ENCODE measurements at places on chromosomes 3 and 15.

DNA sequence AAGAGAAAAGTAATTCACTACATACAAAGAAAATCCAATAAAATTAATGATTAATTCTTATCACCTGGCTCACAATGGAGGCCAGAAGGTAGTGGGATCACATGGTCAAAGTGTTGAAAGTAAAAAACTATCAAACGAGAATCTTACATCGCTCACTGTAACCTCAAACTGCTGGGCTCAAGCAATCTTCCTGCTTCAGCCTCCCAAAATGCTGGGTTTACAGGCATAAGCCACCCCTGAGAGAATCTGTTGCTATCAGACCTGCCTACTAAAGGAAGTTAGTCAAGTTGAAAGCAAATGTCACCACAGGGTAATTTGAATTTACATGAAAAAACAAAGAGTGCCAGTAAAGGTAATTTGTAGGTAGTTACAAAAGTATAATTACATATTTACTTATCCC lies 103.3 kb downstream of the PCCB start:
- no peak for DNase-seq

GRCh38 chr3:113255854-113256615 lies 44.7 kb downstream of the BOC start:
- DNase-seq = peak; percentile 69

GRCh38 chr3:175398676-175399075 lies 539.5 kb downstream of the NAALADL2 start:
- DNase-seq = no peak

DNA sequence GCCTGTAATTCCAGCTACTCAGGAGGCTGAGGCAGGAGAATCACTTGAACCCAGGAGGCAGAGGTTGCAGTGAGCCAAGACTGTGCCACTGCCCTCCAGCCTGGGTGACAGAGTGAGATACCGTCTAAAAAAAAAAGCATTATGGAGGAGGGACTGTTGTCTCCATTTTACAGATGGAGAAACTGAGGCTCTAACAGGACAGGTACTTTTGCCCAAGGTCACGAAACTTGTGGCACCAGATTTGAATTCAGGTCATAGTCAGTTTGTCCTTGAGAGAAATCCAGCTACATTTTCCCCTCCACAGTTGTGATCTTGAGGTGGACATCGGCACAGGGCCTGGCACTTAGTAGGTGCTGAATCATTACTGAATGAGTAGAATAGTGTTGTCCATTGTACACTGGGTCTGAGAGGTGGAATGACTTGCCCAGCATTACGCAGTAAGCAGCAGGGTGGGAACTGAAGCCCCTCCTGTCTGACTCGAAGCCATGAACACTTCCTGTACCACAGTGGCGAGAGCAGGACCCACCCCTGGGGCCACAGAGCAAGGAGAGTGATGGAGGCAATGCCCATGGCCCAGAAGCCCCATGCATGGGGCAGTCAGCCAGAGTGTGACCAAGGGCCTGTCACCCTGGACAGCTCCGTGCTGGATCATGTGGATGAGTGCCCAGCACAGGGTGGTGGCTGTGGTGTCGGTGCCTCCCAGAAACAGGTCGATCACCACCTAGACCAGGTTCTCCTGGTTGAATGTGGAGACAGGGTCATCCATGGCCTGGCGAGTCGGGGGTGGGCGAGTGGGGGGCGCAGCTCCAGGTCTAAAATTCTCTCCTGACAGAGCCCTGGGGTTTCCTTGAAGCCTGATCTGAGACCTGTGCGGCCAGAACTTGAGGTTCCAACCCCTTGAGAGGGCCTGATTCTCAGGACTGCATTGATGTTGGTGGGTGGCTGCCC lies 20.4 kb upstream of the PARL start:
- DNase-seq = no peak

DNA sequence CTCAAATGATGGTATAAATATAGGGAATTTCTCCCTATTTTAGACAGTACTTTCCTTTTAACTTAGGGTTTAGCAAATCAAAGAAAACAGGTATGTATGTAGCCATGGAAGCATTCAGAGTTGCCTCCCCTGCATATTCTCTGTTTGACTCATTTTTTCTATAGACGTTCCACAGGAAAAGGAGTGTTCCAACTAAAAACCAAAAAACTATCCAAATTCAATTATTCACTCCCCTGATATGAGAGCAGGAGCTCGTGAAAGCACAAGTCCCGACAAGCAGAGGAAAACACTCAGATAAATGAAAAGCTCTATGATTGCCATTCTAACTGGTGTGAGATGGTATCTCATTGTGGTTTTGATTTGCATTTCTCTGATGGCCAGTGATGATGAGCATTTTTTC lies 119.5 kb downstream of the FRMD5 start:
- no peak for DNase-seq

GRCh38 chr3:195187609-195188425 lies 83.1 kb downstream of the XXYLT1 start:
- no peak for DNase-seq

DNA sequence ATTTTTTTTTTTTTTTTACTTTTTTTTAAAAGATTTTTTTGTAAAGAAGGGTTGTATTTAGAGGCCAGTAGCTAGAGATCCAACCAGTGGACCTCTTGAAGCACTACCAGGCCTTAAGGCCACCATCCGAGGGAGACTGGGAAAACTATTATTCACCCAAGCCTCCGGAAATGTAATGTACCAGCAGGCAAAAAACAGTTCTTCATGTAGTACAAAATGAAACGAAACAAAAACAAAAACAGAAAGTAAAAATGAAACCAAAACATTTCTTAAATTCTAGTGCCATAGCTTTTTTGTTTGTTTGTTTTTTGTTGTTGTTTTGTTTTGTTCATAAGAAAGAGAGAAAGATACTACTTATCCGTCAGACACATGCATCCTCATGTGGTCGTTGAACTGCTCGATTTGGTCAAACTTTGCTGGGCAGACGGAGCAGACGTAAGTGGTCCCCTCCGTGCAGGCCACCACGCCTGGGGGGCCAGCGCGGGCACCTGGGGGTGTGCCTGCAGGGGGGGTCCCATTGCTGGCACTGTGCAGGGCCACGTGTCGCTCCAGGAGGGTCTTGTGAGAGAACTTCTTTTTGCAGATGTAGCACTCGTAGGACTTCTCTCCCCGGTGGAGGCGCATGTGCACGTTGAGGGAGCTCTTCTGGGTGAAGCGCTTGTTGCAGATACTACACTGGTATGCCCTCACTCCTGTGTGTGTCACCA lies 45.0 kb downstream of the TIGIT start:
- DNase-seq = no peak

DNA sequence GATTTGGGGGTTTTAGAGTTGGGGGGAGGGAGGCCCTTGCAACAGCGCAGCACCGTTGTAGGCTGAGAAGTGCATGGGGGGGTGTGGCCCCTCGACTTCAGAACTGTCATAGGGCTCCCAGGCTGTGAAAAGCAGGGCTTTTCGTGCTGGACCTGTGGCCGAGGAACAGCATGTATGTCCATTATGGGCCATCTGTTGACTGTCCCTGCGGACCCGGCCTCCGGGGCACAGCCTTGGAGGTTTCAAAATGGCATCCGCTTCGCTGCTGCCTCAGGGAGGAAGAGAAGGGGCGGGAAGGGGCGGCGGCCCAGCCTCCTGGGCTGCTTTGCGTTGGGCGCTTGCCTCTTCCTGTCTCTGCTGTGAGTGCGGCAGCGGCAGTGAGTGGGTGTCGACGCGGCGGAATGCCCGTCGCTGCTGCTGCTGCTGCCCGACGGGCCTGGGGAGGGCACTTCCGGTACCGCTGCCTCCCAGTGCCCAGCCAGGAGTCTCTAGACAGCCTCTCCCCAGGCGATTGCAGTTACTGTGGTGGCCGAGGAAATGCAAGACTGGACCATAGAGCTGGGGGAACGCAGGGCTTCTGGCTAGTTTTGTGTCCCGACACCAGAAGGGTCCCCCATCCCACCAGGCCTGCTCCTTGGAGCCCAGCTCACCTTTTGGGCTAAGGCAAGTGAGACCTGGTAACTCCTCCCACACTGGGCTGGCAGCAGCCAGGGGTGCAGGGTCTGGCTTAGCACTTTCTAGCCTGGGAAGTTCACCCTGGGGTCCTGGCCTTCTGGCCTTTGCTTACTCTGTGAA lies 1.9 kb downstream of the GNAI2 start:
- DNase-seq = peak; percentile 95

GRCh38 chr15:81516461-81516860 lies 142.4 kb upstream of the TMC3 start:
- no peak for DNase-seq

GRCh38 chr15:88648357-88649214 lies 9.8 kb downstream of the ISG20 start:
- no peak for DNase-seq

DNA sequence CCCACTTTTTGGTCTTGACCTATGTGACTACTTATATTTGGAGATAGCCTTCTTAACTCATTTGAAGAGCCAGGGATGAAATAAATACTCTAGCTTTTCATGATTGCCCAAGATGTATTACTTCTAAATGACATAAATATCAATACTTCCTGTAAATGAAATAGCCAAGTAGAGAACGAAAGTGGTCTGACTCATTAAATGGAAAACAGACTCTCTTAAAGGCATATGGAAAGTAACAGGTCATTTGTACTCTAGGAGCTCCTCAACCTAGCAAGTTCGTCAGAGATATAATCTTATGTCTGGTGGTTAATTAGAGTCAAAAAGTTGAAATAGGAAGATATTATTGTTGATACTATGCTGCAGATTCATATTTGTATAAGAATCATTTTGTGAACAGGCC lies 1105.4 kb downstream of the TUSC7 start:
- DNase-seq = no peak

GRCh38 chr3:188352196-188352927 lies 198.4 kb downstream of the LPP start:
- no peak for DNase-seq
